ENCODE measurements at places on chromosomes 4 and X.

DNA sequence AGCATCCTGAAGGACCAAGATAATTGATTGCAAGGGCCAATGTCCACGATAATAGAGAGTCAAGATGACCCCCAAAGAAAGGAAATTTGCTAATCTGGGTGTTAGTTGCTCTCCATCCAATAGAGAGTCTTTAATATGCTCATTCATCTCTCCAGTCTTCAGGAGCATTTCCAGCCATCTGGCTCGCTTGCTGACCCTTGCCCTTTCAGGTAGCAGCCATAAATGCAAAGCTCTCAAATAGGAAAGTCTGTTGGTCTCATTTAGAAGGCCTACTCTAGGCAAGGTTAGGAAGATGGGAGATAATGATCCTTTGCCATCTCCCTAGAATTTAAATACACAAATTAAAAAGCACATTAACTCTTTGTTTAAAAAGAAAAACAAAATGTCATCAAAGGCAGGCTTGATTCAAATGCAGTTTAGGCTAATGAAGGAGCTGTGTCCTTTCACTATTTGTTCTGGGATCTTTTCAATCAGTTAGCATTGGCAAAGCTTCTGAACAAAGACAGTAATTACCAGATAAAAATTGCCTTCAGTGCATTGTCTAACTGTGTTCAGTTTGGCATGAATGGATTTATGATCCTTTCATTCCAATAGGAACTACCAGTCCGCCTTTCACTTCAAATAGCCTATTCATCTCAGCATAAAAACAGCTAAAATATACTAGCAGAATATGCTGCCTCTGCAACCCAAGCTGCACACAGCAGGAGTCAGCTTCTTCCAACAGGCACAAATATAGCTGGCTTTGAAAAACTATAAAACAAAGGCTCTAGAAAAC lies 49.6 kb upstream of the ATXN3L start:
- no peak for DNase-seq

DNA sequence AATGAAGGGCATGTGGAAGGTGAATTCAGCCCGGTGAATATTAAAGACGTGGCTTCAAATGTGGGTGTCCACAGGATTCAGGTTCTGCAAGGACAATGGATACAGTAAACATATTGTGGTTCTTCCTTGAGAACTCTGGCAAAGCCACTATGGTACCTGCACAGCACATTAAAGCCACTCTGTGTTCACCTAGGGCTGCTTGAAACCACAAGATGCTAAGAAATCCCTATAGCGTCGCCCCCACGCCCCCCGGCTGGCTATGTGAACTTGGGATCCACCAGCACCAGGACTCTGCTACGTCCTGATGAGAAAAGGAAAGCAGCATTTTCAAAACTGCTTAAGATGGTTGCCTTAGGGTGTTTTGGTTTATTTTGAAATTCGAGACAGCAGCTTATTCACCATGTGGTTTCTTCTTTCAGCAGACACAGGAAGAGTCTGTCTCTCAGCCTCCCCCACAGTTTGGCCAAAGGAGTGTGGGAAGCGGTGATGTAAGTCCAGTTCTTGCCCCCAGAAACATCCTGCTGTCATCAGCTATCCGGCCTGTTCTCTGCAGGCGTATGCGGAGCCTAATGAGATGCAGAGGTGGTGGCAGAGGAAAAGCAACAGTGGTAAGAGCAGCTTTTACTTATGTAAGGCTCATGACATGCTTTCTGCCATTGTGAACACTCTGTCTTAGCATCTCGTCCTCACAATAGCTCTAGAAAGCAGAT lies 111.5 kb downstream of the AFAP1 start:
- DNase-seq = peak; percentile 66

- DNase-seq = no peak
These were observed 49.4 kb downstream of the NSG1 start for GRCh38 chr4:4436244-4436823.

DNA sequence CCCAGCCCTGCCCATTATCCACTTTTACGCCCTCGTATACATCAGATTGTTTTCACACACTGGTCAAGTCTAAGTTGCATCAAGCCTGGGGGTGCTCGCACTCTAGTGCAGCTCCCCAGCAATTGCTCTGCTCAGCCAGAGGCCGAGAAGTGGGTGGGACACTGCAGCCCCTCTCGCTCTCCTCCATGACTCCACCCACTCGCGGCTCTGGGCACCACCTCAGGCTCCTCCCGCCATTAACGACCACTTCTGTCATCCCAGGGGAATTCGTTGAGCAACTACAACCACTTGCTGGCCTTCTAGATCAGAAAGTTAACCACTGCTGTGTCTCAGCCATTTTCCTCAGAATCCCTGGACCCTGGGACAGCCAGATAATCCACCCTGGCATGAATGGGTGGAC lies 53.6 kb downstream of the ETNPPL start:
- no peak for DNase-seq

GRCh38 chr4:186260504-186261448 lies 5.2 kb upstream of the F11 start:
- DNase-seq = no peak

- DNase-seq = peak; percentile 20
These were observed 35.1 kb upstream of the TACR3 start for GRCh38 chr4:103754844-103755243.

- no peak for DNase-seq
These were observed 452.3 kb downstream of the IL1RAPL1 start for GRCh38 chrX:29039501-29039900.

DNA sequence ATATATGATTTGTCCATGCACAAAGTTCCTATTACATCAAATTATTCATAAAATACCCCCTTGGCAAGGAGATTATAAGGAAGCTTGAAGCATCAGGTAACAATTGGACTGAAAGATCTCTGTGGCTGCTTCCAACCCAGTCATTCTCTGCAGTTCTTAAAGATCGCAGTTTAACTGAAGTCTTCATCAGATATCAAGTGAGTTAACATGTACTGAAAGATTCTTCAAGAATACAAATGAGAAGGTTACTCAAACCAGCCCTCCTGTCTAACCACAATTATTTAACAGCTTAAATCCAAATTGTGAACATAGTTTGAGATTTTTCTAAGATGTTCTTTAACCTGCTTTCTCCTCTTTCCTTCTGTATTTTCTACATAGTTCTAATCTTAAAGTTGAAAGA lies 56.1 kb downstream of the SLC10A7 start:
- DNase-seq = no peak

GRCh38 chr4:189185810-189186432 lies 754.8 kb upstream of the FRG1 start:
- DNase-seq = no peak

DNA sequence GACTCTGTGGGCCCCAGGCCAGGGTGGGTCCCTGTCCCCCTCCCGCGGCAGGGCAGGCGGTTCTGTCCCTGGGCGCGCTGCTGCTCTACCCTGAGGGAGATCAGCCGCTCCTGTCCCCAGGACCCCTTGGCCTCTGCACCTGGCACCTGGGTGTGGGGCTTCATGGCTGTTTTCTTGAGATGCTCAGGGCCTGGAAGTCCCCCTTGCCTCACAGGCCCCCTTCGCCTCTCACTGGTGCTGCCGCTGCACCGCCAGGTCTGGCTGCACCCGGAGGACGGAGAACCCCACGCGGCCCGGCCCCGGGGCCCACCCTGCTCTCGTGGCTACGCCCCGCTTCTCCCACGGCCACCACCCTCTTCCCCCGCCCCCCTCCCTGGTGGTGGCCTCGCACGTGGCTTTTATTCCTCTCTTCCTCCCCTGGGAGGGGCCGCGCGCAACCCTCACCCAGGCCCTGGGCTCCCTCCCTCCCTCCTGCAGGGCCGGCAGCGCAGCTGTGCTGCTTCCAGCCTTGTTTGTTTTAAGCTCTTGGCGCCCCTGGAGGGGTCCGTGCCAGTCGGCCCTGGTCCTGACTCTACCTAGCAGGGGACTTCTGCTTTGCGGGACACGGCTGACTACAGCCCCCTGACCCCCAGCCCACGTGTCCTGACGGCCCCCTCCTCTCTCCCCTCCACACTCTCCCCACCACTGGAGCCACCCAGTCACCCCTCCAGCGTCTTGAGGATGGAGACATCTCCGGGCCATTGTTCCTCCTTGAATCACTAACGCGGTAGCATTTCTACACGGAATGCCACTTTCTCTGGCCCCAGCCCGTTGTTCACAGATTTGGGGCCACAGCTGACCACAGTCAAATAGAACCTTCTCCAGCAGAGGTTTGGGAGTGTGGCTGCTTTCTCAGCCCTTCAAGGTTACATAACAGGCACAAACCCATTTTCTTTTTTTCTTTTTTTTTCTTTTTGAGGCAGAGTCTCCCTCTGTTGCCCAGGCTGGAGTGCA lies 20.6 kb upstream of the CLDN24 start:
- no peak for DNase-seq

GRCh38 chr4:121707344-121707743 lies 10.6 kb upstream of the ANXA5 start:
- no peak for DNase-seq

Data from OCI-M1 (cell line).